ENCODE measurements at places on chromosomes 11 and 22. TPM values are rescaled to one million over a fixed set of nuclear protein-coding genes. Genes with fewer than 3 reads are reported as not detected.
A peak's percentile ranks its signal among the peaks of the same experiment; 100 is the strongest.

- DNase-seq, result no peak
Measured at GRCh38 chr11:110467556-110467955, 37.8 kb downstream of the FDX1 start.

CYP2D6 gene
- 2.7 TPM for total RNA-seq

PRR5 gene
- 11.5 TPM for total RNA-seq

GRCh38 chr22:41532908-41533825 lies 11.1 kb downstream of the POLR3H start:
- DNase-seq, result no peak

DNA sequence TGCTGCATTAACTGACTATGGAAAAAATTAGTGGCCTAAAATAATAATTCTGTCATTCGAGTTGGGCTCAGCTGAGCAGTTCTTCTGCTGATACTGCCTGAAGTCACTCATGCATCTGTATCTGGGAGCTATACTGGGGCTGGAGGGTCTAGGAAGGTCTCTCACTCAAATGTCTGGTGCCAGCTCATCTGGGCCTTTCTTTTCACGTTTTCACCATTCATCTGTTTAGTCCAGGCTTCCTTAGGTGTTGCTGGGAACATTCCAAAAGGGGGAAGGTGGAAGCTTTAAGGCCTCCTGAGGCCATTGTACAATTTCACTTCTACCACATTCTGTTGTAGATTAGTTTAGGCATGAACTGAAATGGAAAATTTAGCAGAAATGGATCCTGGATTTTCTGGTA lies 28.0 kb downstream of the YAP1 start:
- DNase-seq, result no peak

- DNase-seq, result no peak
Measured at GRCh38 chr11:28599656-28600055, 491.5 kb downstream of the METTL15 start.

GRCh38 chr11:108206171-108206570 lies 16.3 kb downstream of the NPAT start:
- DNase-seq, result no peak

OVOL1 gene
- 0.23 TPM for total RNA-seq

DNA sequence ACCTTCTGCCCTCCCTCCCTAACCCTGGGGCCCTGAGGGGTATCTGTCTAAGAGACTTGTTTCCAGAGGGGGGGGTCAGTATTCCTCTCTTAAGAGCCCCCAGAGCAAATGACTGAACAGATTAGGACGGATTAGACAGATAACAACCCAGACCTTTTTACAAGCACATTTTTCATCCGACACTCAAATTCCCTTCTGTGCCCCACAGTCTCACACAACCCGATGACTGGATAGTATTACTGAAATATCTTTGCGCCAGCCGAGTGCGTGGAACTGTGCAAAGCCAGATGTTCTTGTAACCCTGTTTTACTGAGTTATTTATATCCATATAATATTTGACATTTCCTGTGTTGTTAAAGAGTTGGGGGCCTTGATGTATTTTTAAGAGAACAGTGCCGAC lies 30.9 kb upstream of the FLI1 start:
- DNase-seq, result no peak

GRCh38 chr22:49201046-49201970 lies 626.4 kb downstream of the BRD1 start:
- DNase-seq, result no peak

DNA sequence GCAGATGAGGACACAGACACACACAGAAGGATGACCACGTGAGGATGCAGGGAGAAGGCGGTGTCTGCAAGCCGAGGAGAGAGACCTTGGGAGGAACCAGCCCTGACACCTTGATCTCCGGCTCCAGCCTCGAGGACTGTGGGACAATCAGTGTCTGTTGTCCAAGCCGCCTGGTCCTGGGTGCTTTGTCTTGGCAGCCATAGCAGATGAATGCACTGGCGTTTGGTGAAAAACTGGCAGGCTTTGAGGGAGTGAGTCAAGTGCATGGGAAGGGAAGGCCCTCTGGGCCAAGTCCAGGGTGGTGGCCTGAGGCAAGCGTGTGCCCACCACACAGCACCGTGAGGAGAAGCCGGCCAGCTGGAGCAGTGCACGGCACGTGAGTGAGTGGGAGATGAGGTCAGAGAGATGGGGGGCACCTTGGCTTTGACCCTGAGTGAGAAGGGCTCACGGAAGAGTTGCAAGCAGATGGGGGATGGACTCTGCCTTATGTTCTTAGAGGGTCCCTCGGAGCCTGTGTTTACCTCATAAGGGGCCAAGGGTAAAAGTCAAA lies 12.4 kb upstream of the BRSK2 start:
- DNase-seq, result no peak

FDXACB1 gene
- total RNA-seq, result 4.1 TPM

SESN3 gene
- 1.4 TPM for total RNA-seq

OSM gene
- not detected for total RNA-seq

- no peak for DNase-seq
Measured at GRCh38 chr11:110184456-110184855, 91.3 kb downstream of the ZC3H12C start.

DNA sequence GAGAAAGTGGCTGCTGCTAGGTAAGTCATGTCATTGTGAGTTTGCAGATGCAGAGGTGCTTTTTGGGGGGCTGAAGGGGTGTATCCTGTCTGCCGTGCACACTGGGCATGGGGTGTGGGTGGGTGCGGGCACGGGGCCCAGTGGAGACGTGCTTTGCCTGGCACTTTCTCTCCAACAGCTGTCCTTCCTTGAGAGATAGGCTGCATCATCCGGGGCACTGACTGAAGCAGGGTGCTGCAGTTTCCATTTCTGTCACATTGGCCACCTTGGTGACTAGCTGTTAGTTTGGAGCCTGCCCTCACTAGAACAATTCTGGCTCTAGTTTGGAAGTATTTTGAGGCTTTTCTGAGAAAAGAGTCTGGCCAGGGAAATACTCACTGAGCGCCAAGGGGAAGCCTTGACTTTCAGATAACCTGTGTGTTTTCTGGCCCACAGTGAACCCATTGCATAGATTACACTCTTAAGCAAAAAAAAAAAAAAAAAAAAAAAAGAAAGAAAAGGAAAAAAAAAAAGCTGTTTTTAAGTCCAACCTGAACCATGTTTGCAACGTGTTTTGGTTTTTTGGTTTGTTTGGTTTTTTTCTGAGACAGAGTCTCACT lies 219.2 kb downstream of the NAV2 start:
- no peak for DNase-seq

SPON1 gene
- total RNA-seq, result 0.10 TPM

DNA sequence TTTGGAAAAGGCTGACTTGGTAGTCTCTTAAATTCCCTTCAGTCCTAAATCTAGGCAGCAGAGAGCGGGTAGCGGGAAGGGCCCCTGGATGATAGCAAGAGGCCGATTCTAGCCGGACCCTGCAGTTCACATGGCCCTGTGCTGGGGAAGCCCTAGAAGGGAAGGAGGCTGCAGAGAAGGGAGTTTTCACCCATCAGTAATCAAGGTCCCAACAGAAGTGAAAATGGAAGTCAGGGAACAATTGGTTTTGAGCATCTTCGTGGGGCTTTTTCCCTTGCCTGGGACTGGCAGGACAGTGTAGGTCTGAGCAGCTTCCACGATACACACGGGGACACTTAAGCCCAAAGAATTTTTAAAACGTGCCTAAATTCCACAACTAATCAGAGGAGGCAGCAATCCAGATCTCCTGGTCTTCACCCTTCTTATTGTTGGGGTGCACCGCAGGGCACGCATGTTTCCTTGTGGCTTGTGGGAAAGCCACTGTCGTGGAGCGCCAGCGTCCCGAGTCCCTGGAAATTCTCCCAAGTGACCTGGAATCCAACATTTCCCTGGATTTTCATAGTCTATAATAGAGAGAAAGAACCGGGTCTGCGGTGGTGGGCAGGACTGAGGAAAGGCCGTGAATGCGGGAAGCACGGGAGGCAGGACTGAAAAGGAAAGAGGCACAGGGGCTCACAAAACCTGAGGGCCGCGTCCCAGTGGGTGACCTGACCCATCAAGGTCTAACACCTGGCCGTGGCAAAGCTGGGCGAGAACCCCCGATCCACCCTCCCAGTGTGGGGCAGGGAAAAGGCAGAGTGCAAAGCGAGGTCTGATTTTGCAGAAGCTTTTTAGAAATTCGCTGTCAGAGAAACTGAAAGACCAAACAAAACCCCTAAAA lies 846 bp upstream of the OAF start:
- no peak for DNase-seq

DNA sequence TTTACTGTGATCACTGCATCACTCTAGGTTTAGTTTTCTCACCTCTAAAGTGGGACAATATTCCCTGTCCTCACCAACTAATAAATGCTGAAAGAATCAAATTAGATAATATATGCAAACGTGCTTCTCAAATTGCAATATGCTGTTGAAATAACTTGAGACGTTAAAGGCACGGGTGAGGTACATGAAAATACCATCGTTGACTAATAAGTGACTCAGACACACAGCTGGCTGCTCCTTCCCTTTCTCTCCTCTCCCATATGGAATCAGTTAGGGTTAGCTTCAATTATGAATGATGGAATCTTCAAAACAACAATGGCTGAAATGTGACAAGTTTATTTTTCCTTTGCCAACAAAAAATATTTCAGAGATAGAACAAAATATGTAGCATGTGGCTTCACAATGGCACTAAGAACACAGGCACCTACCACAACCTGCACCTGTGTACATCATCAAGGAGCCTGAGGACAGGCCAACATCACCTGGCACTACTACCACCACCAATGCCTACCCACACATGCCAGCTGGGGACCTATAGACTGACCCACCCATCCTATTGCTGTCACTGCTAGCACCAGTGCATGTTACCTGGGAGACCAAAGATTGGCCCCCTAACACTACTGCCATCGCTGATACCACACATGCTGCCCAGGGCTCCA lies 13.7 kb downstream of the GDPD4 start:
- peak; percentile 71 for DNase-seq

DNA sequence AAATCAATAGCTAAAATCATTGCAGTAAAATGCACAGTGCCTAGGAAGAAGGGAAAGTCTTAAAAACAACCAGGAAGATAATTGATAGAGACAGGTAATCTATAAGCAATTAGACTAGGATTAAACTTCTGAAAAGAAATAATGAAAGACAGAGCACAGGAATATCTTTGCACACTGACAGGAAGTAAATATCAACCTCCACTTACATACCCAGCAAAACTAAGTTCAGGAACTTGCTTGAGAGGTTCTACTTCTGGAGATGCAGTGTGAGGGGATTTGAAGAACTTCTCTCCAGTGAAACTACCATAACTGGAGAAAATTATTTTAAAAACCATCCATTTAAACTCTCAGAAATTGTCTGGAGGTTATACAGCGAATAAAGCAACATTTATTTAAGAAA lies 104.1 kb downstream of the EHF start:
- no peak for DNase-seq

SHANK2 gene
- total RNA-seq, result 1.7 TPM

MPEG1 gene
- 0.08 TPM for total RNA-seq

GRCh38 chr22:33129621-33130020 lies 71.4 kb upstream of the SYN3 start:
- no peak for DNase-seq

GRCh38 chr22:17647991-17648390 lies 9.4 kb downstream of the BCL2L13 start:
- DNase-seq, result no peak

MSANTD2 gene
- 20.5 TPM for total RNA-seq

- DNase-seq, result no peak
Measured at GRCh38 chr11:86931548-86932258, 23.5 kb downstream of the FZD4 start.

DNA sequence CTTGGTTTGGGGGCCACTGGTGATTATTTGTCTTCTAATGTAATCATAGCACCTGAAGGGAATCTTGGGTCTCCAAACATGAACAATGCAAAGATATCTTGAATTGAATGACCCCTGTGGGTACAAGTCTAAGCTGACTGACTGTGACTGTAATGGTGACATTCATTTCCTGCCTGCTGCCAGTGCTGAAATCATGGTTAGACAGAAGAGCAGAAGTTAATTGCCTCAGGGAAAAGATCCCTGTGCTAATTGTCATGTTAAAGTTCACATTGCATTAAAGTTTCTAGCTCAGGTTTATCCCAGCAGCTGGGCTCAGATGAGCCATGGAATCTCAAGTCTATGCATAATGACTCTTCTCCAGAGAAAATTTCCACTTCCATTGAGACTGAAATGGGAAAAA lies 772.0 kb downstream of the ETS1 start:
- no peak for DNase-seq

DNA sequence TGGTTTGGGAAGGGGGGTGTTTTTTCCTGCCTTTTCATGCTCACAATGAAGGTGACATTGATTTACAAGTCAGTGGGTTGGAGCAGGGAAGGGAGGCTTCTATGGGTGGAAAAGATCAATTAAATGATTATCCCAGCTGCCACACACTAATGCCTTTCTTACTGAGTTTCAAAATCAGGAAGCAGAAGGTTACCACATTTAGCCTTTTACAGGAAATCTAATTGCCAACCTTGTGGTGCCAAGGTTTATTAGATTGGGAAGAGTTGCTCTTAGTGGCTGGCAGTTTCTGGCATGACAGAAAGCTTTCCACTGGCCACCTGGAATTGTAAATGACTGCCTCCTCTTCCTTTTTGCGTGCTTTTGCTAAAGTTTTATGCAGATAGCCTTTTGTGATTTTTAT lies 98.7 kb downstream of the NAV2 start:
- DNase-seq, result no peak

OR51V1 gene
- not detected for total RNA-seq

OR6T1 gene
- not detected for total RNA-seq

DNA sequence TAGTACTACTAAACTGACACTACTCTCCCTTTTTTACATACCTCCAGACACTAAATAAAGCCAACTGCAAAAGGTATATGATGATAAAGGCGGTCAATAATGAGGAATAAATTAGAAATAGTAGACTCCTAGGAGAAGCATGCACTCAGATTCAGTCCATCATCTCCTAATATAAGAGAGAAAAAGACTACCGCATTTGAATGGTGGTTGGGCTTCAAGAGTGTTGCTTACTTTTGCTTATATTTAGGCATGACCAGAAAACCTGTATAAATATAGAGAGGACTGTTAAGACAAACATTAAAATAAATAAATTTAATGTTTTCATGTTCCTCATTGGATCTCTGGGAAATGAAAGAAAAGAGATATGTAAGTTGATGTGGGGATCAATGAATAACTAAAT lies 1137.0 kb downstream of the FAM181B start:
- DNase-seq, result no peak

FOLR2 gene
- not detected for total RNA-seq

SERHL2 gene
- total RNA-seq, result 1.6 TPM

LARGE1 gene
- total RNA-seq, result 2.5 TPM

DNA sequence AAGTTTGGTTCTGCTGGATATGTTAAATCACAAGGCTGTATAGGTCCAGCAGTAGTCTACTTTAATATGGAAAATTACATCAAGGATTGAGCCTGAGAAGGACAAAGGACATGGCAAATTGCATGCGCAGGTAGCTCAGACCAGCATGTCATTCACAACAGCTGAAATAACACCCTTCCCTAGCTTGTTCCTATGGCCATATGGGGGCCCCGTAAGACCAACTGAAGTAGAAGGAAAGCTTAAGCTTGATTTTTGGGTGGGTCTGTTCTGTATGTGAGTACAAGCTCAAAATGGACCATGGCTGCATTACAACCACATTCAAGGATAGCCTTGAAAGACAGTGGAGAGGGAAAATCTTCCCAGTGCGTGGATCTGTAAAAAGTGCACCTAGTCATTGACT lies 20.6 kb upstream of the PDE3B start:
- DNase-seq, result no peak
